ENCODE measurements at places on chromosomes 16 and 17. TPM values are rescaled to one million over a fixed set of nuclear protein-coding genes. Genes with fewer than 3 reads are reported as not detected.

DNA sequence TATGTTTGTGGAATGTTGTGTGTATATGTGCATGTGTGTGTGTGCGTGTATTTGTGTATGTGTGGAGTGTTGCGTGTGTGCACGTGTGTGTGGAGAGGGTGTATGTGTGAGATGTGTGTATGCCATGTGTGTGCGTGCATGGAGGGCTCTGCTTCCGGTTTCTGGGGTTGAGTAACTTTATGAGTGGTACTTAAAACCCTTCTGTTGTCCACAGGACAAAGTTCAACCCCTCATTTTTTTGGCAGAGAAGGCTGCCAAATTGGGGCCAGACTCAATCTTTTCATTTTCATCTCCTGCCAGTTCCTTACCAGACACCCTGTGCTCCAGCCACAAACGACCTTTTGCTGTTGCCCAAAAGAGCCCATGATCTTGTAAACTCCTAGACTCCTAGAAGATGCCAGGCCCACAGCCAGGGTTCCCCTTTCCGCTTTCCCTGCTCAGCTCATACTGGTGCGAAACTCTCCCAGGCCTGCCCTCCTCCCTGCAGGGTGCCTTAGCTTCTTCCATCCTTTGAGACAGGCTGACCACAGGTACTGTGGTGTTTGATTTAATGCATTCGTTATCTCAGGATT is 100.2 kb downstream of the CMIP start:
- DNase-seq = no peak

GRCh38 chr16:4381935-4382794 is 10.5 kb downstream of the VASN start:
- DNase-seq = no peak

GRCh38 chr17:63514974-63515373 is 8.2 kb upstream of the KCNH6 start:
- no peak for DNase-seq

- no peak for DNase-seq
These were observed 65.2 kb downstream of the SHCBP1 start for GRCh38 chr16:46555951-46556350.

CHRNE gene
- total RNA-seq = 1.5 TPM

C17orf50 gene
- total RNA-seq = not detected

PPY gene
- not detected for total RNA-seq

DNA sequence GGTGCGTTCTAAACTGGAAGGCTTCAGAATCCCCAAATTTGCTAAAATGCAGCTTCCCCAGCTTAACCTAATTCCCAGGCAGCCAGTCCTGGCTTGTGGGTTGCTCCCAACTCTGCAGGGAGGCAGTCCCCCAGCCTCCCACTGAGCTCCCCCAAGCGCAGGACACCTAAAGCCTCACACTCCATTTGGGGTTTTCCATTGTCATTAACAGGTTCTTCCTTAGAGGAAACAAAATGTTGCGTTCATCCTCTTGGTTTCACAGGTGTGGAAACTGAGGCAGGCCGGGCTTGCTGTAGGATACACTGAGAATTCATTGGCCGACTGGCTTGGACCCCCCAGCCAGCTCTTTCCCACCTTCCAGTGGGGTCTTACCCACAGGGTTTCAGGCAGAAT is 2.3 kb upstream of the TAC4 start:
- DNase-seq = no peak

ST6GALNAC1 gene
- total RNA-seq = 3.1 TPM

DOC2B gene
- 2.7 TPM for total RNA-seq

GRCh38 chr16:5438591-5438990 is 341.0 kb upstream of the EEF2KMT start:
- no peak for DNase-seq

MYH11 gene
- 15.6 TPM for total RNA-seq

DNA sequence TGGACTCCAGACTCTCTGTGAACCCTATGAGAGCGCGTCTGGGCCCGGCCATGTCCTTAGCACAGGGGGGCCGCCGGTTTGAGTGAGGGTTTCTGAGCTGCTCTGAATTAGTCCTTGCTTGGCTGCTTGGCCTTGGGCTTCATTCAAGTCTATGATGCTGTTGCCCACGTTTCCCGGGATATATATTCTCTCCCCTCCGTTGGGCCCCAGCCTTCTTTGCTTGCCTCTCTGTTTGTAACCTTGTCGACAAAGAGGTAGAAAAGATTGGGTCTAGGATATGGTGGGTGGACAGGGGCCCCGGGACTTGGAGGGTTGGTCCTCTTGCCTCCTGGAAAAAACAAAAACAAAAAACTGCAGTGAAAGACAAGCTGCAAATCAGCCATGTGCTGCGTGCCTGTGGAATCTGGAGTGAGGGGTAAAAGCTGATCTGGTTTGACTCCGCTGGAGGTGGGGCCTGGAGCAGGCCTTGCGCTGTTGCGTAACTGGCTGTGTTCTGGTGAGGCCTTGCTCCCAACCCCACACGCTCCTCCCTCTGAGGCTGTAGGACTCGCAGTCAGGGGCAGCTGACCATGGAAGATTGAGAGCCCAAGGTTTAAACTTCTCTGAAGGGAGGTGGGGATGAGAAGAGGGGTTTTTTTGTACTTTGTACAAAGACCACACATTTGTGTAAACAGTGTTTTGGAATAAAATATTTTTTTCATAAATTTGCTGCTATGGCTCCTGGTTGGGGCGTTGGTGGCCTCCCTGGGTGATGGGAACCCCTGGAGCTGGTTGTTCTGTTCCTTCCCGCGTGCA is 23.1 kb downstream of the STAT5A start:
- peak; percentile 88 for DNase-seq

DNA sequence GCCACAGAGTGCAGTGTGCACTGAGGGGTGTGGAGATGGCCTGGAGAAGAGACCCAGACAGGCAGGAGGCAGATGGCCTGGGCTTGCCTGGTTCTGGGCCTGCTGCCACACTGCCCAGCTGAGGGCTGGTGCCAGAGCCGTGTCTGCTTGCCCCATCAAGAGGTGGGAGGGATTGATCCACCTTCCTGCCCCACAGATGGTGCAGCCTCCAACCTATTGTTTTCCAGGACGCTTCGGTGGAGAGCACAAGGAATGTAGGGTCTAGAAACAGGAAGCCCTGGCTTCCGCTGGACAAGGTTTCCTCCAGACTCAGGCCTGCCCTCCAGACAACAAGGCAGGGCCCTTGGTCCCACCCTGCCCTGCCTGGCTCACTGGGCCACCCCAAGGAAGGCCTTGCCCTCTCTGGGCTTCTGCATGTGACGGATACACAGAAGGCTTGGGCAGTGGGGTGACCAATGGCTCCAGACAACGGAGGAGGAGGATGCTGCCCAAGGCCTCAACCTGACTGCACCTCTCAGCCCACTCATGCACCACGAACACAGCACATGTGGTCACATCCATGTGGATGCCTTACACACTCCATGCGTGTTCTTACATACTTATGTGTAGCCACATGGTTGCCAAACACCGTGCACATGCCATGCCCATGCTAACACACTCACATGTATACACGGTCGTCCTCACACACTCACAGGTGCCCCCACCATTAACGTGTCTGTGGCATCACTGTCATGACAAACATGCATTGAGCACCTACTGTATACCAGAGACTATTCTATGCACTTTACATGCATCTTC is 6.5 kb upstream of the CDH5 start:
- DNase-seq = peak; percentile 58

DNA sequence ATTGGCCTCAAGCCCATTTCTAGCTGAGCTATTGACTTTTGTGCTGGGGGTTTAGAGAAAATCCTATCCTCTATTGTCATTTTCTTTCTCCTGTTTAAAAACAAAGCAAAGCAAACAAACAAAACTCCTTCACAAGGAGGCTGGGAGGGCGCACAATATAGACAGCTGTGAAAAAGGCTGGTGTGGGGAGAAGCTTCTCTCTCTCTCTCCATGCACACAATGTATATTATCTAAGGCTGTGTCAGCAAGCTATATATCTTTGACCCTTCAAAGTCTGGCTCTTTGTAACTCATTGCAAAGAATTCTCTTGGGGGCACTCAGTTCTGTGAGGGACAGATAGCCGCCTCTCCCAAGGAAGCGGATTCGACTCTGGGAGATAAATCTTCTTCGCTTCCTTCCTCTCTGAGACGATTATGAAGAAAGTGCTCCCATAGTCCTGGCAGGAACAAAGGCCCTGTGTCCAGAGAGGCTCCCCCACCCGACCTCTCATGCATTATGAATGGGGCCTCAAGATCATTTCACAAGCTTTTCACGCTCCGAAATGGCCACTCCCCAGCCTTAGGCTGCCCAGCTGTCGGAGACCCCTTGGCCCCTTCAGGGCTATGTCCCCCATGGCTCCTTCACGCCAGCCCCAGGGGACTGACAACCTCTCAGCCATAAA is 33.2 kb upstream of the MEAK7 start:
- no peak for DNase-seq

AATF gene
- total RNA-seq = 24.2 TPM

DNA sequence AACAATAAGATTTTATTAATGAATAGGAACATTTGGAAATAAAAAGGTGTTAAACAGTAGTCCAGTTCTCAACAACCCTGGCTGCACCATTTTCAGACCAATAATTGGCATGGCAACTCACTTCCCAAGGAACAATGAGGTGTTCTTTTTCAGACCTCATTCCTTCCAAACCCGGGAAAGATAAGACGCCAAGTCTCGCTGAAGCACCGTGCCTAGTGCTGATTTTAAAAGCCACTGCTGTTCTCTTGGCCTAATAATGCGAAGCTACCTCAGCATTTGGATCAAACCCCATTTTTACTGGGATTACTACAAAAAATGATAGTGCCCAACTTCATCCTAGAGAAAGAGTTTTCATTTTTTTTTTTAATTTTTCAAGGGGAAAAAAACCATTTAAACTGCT is 75.2 kb upstream of the NOL11 start:
- DNase-seq = no peak

DNA sequence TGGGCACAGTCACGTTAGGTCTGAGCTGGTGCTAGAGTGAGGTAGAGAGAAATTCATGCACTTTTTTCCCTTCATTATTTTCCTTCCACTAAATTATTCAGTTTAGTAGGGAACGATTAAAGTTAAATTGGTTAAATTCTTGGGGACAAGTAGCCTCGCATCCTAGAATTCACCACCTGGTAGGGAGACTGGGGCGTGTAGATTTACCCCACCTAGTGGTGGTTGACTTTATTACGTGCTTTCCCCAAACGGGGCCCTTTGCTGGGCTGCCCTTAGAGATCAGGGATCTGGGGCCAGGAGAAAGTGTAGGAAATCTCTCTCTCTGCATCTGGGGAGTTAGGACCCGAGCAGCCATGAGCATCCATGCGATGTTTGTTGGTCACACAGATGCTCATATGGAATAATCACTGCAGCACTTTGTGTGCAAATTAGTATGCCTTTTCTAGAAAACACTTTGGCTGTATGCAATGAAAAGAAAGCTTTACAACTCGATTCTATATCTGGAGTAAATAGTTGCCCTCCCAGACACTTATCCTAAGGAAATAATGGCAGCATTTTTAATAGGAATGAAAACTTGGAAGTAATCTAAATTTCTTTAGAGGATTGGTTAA is 107.0 kb downstream of the PLCG2 start:
- DNase-seq = no peak

DNA sequence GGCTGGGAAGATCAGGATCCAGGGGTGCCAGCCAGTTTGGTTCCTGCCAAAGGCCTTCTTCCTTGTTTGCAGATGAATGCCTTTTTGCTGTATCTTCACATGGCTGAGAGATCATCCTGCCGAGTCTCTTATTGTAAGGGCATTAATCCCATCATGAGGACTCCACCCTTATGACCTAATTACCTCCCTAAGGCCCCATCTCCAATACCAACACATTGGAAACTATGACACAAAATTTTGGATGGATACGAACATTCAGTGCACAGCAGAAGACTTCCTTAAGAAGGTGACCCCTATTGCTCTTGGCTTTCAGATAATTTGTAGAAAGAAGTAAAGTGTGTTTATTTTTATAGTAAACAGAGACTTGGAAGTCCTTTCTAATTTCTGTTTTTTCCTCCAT is 1164.7 kb upstream of the CDH8 start:
- DNase-seq = no peak

DNA sequence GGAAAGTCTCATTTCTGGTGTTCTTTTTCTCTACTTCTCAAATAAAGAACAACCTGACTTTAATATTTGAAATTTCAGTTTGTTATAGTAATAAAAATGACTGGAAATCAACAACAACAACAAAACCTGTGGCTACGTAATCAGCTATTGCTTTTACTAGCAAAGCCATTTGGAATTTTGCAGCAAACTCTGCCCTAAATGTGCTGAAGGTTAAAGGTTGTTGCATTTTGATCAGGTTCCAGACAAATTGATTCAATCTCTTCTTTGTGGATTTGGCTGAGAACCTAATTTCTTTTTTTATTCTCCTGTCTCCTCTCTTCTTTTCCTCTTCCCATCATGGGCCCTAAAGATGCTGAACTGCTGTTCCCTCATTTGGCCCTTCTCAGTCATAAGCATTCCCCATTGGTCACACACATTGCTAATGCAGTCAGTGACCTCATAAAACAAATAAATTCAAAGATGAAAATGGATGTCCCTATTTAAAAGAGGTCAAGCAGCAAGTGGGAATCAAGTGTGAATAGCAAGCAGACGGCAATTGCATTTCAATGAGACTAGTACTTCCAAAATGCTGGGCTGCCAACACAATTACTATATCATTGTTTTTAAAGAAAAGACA is 795.1 kb upstream of the CDH8 start:
- DNase-seq = no peak

DNA sequence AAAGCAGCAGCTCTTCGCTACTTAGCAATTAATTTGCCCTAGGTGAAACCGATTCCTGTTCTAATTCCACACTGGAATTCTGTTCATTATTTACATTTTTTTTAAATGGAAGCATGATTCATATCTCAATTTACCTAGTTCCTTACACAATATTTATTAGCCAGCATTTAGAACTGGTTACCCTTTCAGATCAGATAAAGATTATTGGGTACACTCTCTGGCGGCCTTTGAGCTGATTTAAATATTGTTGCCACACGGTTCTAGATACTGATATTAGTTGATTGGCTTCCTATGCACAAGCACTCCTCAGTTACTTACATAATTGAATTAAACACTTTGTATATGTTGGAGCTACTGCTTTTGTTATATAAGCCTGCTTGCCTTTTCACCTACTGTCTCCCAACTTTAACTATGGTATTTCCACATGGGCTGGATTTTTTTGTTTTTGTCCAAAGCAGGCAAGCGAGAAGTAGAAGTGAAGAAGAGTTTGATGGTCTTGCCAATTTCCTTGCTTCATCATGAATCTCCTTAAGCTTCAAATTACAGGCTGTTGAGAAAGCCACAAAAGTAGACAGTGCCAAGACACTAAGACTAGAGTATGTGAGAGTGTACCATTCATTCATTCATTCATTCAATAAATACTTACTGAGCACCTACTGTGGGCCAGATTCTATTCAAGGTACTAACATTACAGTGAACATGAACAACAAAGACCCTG is 3.9 kb upstream of the ALDH3A2 start:
- no peak for DNase-seq

CBX2 gene
- total RNA-seq = 2.6 TPM

ZSCAN10 gene
- not detected for total RNA-seq
